ENCODE measurements at places on chromosomes 6 and 20. TPM values are rescaled to one million over a fixed set of nuclear protein-coding genes. Genes with fewer than 3 reads are reported as not detected.

DNA sequence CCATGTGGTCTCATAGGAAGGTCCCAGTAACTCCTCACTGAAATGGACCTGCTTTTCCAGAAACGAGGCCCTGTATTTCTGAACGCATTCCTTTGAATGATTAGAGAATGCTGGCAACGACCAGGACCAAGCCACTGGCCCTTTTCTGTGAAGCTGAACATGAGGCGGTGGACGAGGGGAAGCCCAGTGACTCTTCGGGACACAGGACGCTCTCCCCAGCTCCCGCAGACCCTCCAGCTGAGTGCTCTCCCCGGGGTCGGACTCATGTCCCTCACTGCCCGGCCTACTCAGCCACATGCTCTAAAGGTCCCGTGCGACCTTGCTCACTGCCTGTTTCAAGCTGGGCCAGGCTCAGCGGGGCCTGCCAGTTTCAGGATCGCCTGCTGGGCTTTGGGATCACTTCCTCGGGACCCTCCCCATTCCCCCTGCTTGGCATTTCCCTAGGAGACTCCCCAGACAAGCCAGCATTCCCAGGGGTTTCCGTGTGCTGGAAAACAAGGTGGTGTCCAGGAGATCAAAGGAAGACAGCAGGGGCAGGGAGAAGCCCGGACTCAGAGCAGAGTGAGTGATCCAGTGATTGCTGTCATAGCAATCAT, 2.6 kb upstream of the CST9 start:
- DNase-seq: no peak

DNA sequence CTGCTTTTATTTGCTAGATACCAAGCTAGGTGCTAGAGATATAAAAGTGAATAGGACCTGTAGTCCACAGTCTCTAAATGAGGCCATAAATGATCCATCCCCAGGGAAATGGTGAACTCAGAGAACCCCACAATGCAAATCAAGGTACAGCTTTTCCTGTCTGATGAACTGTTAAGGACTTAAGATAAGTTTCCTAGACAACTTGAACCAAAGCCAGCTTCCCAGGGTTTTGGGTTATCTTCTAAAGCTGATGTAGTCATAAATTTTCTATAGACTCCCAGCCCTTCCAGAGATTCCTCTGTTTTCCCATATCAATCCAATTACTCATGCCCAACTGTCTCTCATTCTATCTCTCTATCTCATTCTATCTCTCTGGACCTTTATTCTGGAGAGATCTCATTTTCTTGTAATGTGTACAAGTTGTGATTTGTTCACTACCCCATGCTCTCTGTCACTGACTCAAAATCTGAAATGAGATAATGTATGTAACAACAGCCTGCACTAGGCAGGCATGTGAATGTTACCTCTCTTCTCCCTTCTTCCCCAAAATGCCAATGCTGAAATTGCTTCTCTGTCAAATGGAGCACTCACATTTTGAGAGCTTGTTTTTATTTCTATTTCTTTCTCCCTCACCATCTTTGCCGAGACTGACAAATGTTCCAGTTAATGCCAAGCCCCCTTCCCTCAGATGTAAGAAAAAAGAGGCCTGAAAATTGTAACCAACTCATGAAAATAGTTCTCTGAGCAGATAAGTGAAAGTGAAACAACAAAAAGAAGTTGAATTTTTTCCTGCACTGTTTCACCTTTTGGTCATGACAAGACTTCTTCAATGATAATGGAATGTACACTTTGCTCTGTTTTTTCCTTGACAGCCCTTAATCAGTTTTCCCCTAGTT, 279.9 kb downstream of the SLC35F1 start:
- DNase-seq: no peak

DNA sequence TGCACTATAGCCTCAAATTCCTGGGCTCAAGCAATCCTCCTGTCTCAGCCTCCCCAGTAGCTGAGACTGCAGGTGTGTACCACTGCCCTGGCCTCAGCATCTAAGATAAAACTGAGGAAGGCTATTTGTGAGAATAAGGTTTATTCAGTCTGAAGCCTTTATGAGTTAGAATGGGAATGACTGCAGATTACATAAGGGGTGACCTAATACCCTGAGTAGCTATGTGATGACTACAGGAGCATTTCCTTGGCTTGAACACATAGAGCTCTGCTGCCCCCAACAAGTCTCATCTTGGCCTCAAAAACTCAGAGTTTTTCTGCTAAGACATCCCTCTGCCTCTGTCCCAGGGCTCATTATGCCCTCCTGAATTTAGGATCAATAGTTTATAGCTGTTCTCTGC, 7.6 kb downstream of the GSS start:
- DNase-seq: no peak

DNA sequence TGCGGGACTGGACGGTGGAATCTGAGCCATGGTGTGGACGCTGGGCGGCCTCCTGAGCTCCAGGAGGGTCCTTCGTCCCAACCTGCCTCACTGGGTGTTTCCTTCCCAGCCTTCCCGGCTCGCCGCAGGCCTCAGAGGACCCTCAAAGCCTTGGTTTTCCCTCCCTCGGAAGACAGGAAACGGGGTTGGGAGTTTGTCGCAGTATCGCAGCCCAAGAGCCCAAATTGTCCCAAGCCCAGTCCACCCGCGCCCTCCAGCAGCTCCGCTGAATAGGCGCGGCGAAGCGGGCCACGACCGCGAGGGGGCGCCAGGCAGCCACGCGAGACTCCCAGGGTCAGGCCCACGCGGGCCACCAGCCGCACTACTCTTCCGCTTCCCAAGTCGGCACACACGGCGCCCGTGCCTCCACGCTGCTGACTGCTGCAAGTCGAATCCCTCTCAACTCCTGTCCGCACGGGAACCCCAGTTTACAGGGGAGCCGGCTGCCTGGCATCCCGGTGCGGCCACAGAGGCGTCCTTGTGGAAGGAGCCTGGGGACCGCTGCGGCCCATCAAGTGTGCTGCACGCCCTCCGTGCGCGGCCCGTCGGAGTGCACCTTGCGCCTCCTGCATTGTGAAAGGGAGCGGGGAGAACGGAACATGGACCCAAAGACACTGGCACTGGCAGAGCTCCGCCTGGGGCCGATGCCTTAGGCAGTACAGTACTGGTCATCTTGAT, 40.4 kb upstream of the HMGA1 start:
- DNase-seq: peak; percentile 96

DNA sequence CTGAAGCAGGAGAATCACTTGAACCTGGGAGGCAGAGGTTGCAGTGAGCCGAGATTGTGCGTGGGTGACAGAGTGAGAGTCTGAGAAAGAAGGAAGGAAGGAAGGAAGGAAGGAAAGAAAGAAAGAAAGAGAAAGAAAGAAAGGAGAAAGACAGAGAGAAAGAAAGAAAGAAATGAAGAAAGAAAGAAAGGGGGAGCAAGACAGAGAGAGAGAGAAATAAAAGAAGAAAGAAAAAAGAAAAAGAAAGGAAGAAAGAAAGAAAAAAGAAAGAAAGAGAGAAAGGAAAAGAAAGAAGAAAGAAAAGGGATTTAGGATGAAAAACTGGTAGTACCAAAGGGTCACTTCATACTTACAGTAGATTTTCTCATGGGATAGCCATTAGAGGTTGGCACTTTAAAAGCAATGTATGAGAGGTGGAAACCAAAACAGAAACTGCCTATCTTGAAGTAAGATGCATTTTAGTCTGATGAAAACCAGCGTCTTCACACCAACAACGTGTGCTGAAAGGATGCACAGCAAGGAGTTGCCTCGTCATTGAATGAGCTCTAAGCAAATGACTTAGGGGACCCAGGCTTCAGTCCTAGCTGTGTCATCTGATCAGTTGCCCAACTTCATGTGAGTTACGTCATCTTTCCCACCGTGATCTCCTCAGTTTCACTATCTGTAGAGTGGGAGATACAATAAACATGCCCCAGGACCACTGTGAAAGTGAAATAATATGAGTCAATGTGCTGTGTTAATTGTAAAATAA, 133.9 kb upstream of the NEDD9 start:
- no peak for DNase-seq

- no peak for DNase-seq
Observed at GRCh38 chr6:45105170-45105820, 222.8 kb upstream of the RUNX2 start.

DNA sequence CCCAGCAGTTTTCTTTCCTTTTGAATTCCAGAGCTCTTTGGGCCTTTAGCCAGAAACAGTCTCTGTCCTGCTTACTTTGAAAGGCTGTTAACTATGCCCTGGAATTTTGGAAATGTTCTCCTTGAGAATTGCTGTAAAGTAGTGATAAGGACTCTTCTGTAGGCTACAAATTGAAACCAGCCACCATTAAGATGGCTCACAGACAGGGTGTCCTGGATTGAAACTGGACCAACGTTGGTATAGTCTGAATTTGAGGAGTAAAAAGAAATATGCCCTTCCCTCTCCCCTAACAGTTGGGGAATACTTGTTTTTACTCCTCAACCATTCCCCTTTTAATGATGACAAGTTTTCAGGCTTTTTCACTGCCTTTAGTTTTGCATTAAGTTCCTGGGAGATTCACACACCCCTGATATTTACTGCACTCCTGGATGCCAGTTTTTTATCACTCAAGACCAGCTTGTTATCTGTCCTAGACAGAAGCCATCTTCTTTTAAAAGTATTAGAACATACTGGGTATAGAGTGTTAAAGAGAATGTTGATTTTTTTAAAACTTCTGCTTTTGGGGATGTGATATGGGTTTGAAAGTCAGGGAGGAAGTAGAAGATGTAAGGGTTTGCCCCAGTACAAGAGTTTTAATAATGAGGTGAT, 21.9 kb downstream of the TOP1 start:
- DNase-seq: no peak

GRCh38 chr6:148566664-148567350, 180.0 kb upstream of the UST start:
- DNase-seq: no peak

- peak; percentile 18 for DNase-seq
Observed at GRCh38 chr6:159169557-159170332, 545 bp downstream of the FNDC1 start.

GRCh38 chr6:12113190-12113577, 101.1 kb downstream of the HIVEP1 start:
- no peak for DNase-seq

DNA sequence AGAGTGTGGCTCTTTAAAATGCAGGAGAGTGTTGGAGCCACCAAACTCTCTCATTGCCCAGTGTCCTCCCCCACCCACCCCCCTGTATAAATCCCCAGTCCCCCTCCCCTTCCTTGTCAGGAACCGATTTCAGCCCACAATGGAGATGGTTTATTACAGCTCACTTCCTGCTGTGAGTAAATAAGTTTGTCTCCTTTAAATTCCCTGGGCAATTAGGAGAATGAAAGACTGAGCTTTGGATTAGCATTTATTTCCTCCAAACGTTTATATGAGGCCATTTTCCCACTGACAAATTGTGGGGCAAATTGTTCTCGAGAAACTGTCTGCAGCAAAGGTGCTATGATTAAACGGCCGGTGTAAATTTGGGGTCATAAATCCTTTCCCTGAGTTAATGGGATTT, 128.8 kb downstream of the DHX35 start:
- no peak for DNase-seq

DNA sequence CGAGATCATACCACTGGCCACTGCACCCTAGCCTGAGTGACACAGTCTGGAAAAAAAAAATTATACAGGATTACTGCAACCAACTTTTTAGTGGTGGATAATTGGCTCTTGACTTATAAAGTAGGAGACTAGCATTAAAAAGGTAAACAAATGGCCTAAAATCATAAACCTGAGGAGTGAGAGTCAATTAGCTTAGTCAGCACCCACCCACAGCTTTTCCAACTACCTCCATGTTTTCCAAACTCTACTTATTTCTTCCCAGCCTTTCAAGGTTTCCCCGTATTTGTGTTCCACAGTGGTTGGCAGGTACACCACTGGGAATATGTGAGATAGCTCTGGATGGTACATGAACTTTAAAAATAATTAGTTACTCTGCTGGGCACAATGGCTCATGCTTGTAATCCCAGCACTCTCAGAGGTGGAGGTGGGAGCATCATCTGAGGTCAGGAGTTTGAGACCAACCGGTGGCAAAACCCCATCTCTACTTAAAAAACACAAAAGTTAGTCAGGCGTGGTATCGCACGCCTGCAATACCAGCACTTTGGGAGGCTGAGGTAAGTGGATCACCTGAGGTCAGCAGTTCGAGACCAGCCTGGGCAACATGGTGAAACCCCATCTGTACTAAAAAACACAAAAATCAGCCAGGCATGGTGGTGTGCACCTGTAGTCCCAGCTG, 6.7 kb downstream of the CYP24A1 start:
- DNase-seq: no peak

GRCh38 chr6:36319436-36319762, 17.3 kb downstream of the BNIP5 start:
- no peak for DNase-seq

DNA sequence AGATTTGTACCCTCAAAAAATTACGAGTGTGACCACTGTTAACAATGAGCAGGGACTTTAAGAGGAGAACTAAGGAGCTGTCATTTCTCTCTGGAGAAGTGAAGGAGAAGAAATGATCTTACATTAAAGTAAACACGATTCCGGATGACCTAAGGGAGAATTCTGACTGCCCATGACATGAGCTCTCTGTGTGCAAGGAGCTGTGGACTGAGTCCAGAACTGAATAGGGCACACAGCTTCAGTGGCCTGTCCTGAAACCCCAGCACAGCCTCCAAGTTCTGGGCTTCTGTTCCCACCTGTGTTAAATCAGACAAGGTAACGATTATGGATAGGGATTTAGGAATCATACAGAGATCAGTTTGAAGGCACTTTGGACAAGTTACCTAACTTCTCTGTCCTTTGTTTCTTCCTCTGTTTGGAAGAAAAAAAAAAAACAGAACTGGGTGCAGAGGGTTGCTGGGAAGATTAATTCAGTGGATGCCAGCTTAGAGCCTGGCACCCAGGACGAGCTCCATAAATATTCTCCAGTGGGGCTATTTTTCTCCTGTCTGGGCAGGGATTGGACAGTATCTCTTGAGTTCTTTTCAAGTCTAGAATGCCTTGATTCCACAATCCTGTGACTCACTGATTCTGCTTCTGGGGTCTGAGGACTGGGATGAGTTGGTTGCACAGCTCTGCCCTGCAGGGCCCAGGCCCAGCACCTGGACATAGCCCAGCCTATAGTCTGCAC, 65.7 kb downstream of the MRPL14 start:
- no peak for DNase-seq

The GABRR2 gene
- polyA plus RNA-seq: 0.38 TPM

The WFDC5 gene
- polyA plus RNA-seq: not detected

The C20orf202 gene
- 0.27 TPM for polyA plus RNA-seq

The LRRC1 gene
- polyA plus RNA-seq: 2.3 TPM

The BTNL2 gene
- not detected for polyA plus RNA-seq

The RALGAPA2 gene
- 7.2 TPM for polyA plus RNA-seq

The TSPO2 gene
- polyA plus RNA-seq: not detected

The UNC93A gene
- not detected for polyA plus RNA-seq

The FBXO5 gene
- 1.0 TPM for polyA plus RNA-seq

The GRM1 gene
- 0.02 TPM for polyA plus RNA-seq

The ZKSCAN3 gene
- 1.7 TPM for polyA plus RNA-seq

All from right cardiac atrium (tissue), 5 donors.